ENCODE measurements at places on chromosomes 2 and 18. TPM values are rescaled to one million over a fixed set of nuclear protein-coding genes. Genes with fewer than 3 reads are reported as not detected.
A peak's percentile ranks its signal among the peaks of the same experiment; 100 is the strongest.

DNA sequence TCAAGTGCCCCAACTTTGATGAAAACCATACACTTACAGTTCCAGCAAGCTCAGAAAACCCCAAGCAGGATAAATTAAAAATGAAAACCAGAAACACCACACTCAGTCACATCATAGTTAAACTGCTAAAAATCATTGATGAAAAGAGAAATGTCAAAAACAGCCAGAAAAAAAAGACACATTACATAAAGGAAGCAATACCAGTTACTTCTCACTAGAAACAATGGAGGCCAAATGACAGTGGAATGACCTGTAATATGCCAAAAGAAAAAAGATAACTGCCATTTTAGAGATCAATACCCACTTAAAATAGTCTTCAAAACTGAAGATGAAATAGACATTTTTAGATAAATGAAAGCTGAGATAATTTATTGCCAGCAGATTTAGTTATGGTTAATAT lies 66.0 kb downstream of the MAP3K20 start:
- DNase-seq, result no peak

GRCh38 chr2:112782234-112782799 lies 2.0 kb downstream of the IL1A start:
- DNase-seq, result no peak

- DNase-seq, result no peak
Measured at GRCh38 chr18:57771193-57771592, 31.9 kb downstream of the ATP8B1 start.

DNA sequence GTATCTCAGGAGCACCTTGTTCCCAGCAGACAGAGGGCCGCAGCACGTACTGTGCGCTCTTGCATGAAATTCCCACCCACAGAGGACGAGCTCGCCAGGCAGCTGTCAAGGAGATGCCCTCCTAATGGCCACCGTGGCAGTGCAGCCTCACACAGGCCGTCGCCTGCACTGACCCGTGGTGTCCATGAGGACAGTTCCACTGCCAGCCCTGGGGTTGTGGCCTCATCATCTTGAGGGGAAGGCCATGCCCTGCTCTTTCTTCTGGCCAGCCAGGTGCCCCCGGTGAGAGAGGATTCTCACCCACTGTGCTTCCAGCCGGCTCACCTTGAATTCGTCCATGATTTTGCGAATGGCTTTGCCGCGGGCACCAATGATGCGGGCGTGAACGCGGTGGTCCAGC lies 42.0 kb downstream of the ANO7 start:
- DNase-seq, result no peak

- no peak for DNase-seq
Measured at GRCh38 chr2:29226808-29227207, 111.6 kb downstream of the CLIP4 start.

GRCh38 chr18:13522256-13522655 lies 204.1 kb downstream of the FAM210A start:
- no peak for DNase-seq

DNA sequence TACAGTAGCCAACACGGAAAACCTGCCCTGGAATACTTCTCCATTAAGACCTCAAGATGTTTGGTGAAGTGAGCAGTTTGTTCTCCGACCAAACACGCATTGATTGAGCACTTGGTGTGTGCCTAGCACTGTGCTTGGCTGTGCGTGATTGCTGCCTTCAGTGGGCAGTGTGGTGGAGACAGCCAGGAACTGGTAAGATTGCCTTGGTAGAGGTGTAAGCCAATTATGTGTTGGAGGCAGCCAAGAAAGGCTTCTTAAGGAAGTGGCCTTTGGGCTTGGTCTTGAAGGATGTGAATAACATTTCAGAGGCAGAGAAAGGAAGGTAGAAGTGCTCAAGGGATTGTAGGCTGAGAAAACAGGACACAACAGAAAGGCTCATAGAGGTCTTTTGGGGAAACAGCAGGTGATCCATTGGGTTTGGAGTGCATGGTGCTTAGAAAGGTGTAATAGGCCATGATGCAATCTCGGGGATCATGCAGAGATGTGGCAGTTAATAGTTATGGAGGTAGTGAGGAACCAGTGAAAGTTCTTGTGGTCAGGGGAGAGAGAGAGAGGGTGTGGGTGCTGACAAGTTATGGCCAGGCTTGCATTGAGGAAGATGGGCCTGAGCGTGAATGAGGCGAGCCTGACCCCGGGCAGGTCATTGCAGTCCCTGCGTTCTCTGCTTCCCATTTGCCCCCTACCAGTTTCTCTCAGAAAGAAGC lies 6.3 kb downstream of the B3GNT2 start:
- DNase-seq, result no peak

DNA sequence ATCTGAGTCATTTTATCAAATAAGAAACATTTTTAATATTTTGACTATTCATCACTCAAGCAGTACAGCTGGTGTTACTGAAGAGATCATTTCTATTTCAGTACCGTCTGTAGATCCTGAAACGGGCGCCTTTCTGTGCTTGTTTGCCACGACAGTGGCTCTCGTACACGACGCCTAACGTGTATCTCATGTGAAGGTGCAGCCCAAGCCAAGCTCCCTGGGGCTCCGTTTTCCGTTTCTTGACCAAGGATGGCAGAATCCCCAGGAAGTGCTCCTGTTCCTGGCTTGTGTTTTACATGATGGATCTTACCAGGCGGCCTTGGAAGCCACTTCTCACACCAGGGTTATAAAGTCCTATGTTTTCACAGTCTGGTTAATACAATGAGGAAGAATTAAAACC lies 320.6 kb downstream of the GBX2 start:
- no peak for DNase-seq

DNA sequence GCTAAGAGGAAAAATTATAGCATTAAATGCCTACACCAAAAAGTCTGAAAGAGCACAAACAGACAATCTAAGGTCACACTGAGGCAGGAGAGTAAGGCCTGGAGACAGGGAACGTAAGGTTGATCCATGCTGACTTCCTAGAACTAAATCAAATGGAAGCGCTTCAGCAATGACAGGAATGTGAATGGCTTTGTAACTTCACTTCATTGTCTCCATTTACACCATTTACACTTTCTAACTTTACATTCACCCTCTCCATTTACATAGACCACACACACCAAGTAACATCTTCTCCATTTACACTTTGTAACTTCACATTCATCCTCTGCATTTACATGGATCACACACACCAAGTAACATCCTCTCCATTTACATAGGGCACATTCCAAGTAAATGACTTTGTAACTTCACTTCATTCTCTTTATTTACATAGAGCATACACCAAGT lies 103.1 kb upstream of the SPATS2L start:
- DNase-seq, result no peak

DNA sequence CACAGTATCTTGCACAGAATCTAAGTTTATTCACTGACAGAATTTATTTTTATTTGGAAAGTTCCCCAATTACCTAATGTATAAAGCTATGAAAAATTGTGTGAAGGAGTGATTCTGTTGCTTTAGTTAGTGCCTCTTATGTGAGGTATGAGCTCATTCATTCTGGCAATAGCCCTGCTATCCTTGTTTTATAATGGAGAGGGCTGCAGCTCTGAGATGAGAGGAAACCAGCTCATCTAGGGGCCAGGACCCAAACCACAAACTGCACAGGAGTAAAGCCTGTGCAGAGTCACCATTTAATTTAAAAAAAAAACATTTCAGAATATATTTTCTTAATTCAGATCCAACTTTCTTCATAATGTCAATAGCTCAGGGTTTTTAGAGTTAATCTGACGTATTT lies 383.0 kb downstream of the TMEM182 start:
- no peak for DNase-seq

DNA sequence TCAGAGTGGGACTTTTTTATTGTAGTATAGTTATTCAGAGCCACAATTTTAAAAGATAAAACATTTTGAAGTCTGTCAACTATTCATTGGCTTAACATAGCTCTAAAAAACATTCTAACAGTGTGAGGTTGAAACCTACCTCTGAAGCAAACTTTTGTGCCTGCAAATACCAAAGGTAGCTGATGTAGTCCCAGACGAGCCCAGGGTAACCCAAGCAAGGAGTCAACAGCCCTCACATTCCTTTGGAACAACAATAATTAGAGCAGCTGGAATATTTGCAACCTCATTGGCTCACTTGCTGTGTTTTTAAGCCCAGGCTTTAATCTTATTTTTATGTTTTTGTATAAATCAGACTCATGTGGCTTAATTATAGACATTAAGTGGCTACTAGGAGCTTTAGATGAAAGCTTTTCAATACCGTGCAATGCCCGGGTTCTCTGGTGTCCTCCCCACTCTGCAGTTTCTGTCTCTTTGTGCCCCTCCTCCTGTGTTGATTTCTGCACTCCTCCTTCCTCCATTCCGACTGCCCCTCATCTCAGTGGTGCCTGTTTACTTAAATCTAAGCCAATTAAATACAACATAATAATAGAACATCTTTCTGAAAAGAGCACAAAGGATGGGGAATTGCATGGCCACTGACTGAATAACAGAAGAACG lies 157.9 kb upstream of the UNC80 start:
- DNase-seq, result no peak

DNA sequence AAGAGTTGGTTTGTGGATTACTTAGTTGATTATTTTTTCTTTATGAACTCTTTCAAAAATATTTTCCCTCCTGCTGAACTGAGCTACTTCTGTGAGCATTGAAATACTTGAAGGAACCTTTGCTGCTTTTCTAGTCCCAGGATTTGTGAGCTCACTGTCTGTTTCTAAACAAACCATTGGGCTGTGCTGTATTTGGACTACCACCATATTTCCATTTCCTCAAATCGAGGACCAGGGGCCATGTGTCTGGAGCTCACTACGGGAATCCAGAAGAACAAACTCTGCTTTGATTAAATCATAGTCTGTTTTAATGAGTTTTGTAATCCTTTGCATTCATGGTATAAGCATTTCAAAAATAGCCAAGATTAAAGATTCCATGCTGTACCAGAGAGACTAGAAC lies 1.3 kb downstream of the MRPL33 start:
- DNase-seq, result no peak

DNA sequence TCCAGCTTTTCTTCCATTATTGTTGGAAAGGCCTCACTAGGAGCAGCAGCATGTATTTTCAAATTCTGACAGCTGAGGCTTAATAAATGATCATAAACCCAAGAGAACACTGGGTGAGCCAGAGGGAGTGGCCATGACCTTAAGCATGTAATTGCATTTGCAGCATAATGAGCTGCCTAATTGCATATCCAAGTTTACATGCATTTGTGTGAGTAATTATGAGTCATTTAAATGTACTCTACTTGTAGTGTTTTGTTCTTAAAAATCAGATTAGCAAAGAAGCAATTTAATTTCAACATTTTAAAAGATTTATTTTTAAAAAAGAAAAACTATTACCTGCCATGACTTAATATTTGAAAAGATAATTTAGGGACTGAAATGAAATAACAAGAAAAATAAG lies 74.8 kb downstream of the NOL10 start:
- DNase-seq, result peak; percentile 62

DNA sequence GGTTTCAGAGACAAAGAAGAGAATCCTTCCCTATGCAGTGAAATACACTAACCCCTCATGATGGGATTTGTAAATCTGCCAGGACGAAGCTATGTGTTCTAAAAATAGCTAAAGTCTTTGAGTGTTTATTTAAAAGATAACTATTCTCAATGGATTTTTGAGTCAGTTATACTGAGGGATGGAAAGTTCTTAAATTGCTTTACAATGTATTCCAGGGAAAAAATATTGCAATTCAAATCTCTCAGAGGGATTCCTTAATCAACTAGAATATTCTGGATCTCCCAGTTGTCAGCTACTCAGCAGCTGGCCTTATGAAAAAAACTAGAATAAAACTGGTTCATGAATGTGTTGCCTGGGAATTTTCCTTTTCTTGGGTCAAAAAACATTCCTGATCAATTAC lies 312.4 kb downstream of the PLCL1 start:
- no peak for DNase-seq

- DNase-seq, result no peak
Measured at GRCh38 chr2:66236067-66236685, 198.7 kb upstream of the MEIS1 start.

- no peak for DNase-seq
Measured at GRCh38 chr2:165990846-165991245, 37.3 kb upstream of the TTC21B start.

DNA sequence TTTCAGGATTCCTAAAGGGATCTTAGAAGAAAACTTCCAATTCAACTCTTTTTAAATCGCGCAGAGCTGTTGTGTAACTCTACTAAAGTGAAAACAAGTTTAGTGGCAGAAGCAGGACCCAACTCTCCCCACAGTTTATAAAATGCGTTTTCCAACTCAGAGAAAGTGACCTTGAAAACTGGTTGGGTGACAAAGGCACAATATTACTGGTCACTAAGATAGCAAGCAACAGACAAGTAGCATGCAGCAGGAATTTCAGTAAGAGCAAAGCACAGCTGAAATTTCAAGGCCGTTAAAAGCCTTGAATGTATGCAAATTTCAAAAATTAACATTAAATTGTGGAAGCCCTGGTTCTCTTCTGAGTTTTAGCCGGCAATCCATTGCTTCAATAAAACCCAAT lies 66.9 kb downstream of the STK39 start:
- no peak for DNase-seq

DNA sequence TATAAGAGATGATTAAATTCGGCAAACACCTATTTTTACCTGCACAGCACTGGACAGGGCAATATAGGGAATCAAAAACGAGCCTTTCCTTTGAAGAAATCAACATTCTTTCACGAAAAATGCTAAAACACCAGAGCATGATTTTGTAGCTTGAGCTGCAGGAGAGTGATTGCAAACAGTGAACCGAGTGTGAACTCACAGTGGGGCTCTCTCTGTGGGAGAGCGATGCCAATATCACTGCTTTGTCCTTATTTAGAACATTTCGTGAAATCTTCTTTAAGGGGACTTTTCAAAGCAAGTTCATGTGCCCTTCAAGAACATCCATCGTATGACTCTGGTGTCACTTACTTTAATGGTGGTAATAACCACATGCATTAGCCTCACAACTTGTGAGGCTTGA lies 238.8 kb downstream of the CD226 start:
- no peak for DNase-seq

DNA sequence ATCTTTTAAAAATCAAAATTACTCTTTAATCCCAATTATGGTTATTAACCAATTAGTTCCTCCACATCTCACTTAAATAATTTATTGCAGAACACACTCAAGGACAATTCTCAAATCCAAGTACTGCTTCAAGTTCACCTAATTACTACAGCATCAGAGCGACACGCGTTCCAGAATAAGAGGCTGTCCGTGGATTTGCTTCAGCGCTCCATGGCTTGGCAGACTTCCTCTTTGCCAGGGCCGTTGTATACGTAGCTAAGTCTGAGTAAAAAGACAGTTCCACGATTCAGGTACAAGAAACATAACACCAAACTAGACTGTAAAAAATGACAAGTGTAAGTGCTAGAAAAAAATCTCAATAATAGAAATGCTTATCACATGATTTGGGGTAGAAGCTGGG lies 153.2 kb upstream of the MYT1L start:
- no peak for DNase-seq

GRCh38 chr18:61855449-61856378 lies 37.1 kb downstream of the RNF152 start:
- DNase-seq, result no peak

- no peak for DNase-seq
Measured at GRCh38 chr2:13968811-13969210, 663.7 kb upstream of the LRATD1 start.

The ACKR3 gene
- total RNA-seq, result not detected

The RAB17 gene
- total RNA-seq, result 0.43 TPM

The SP140 gene
- 0.97 TPM for total RNA-seq

The PLCL1 gene
- 0.64 TPM for total RNA-seq

The KCNJ3 gene
- total RNA-seq, result not detected

The UGT1A8 gene
- not detected for total RNA-seq

The GPR45 gene
- total RNA-seq, result not detected

The SERPINB10 gene
- total RNA-seq, result not detected

The EFHD1 gene
- total RNA-seq, result 2.3 TPM

All from fibroblast of villous mesenchyme (primary cell).